Right hindlimb (tissue), 1 donor: ENCODE measurements at places on chromosomes 5 and 9.

DNA sequence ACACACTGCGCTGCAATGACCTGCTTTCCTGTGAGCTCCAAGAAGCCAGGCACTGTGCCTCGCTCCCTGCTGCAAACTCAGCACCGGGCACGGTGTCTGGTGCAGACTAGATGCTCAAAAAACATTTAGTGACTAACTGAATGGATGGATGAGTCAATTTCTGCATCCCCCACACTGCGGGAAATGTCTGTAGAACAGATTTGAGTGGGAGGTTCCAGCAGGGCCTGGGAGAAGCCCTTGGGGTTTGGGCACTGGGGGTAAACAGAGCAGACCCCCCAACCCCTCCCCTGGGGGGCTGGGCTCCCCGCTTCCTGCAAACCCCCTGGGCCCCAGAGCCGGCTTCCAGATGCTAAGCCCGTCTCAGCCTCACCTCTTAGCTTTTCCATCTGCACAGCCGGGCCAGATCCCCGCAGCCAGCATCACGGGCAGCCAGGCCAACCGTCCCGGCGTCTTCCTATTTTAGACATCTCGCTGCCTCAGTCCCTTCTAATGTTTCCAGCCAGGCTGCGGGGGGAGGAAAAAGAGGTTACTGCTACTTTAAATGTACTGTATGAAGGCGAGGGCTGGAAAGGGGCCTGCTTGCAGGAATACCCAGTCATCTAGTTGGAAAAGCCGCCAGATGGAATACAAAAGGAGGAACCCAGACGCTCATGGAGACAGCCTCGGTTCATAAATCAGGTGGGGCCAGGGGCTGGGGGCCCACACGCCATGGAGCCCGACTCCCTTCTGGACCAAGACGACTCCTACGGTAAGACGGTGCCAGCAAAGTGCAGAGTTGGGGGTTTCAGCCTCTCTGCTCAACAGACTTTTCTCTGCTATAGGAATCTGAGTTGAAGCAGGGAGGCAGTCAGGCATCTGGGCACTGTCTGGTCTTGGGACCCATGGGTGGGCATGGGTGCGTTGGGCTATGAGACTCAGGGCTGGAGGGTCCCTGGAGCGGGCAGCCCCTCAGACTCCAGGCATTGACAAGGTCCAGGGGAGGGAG lies 67.1 kb upstream of the GGTA1 start:
- peak; percentile 90 for DNase-seq

DNA sequence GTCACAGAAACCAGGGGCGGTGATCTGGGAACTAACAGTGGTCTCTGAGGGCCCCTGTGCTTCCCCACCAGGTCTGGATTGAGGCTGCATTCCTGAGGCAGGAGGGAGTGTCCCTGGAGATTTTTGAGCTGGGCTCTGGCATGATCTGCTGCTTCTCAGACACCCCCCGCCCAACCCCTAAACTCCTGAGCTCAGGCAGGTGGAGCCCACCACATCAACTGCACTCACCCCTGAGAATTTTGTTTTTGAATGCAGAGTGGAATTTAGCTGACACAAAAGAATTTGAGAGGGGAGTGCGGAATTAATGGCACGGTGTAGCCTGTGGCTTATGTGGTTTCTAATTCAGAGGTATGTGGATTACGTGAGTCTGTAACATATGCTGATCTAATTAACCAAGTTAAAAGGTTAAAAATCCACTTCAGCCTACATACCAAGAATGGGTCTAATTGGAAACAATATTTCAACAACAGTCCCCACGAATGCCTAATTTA lies 23.9 kb upstream of the CTSL start:
- no peak for DNase-seq

- DNase-seq, result no peak
Measured at GRCh38 chr9:72635197-72635596, 113.8 kb downstream of the TMC1 start.

- DNase-seq, result no peak
Measured at GRCh38 chr9:92745881-92746280, 18.8 kb downstream of the BICD2 start.

GRCh38 chr9:89863141-89863540 lies 258.3 kb downstream of the GADD45G start:
- no peak for DNase-seq

DNA sequence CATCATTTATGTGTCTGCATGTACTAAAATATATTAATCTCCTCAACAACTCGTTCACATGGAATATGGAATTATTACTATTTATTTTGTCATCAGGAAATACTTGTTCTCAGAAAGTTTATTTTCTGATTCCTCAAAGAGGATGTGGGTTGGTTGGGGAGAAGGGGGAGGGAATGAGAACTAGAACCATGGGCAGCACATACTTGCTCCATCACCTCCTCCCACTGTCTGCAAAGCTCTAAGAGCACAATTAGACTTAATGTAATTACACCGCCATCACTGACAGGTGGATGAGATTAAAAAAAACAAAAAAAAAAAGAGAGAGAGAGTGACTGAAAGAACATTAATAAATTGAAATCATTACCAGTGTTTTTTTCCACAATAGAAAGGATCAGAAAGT lies 98.2 kb downstream of the OXCT1 start:
- DNase-seq, result no peak

DNA sequence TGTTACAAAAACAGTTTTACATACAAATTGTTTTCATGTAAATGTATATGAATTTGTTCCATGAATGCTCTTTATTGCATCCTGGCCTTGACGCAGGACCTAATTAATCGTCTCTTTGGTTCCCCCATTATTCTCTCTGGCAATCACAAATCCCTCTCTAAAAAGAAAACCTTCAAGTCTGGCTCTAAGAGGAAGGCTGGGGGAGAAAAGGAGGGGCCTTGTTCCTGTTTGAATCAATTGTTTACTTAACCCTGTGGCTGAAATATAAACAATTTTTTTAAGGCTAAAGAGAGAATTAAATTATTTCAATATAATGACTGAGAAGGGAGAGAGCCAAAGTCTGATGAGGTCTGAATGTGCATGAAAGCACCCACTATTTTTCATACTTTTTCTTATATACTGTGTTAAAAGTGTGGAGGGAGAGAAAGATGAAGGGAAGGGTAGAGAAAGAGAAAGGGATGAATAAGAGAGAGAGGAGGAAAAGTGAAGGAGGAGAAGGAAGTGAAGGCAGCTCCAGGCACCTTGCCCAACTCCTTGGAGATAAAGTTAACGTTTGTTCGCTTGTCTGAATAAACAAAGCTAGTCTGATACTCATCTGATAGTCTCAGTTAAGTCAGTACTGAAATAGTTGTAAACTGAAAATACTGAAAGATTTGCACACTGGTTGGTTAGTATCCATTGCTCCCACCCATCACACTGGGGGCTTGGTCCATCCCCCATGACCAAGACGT lies 116.4 kb upstream of the SPDL1 start:
- DNase-seq, result no peak
